Aortic smooth muscle cell (primary cell): ENCODE measurements at places on chromosomes 3 and 15. TPM values are rescaled to one million over a fixed set of nuclear protein-coding genes. Genes with fewer than 3 reads are reported as not detected.

Gene CAPN3
- 2.2 and 2.7 TPM in 2 replicates for total RNA-seq

Gene GABRR3
- not detected in 2 replicates for total RNA-seq

Gene ARIH2
- 74.6 and 77.7 TPM in 2 replicates for total RNA-seq

Gene TPRA1
- 36.1 and 38.7 TPM in 2 replicates for total RNA-seq

Gene PRR20G
- total RNA-seq: not detected in 2 replicates

Gene ARHGAP31
- 6.7 and 9.1 TPM in 2 replicates for total RNA-seq
